ENCODE measurements at places on chromosomes 3 and 15. TPM values are rescaled to one million over a fixed set of nuclear protein-coding genes. Genes with fewer than 3 reads are reported as not detected.

Gene INSYN1
- total RNA-seq: 1.5 TPM

Gene EXD1
- not detected for total RNA-seq

Gene TBC1D21
- not detected for total RNA-seq

Gene SPTSSB
- not detected for total RNA-seq

Gene CLSTN2
- 0.05 TPM for total RNA-seq

Gene FETUB
- 0.25 TPM for total RNA-seq

Gene UTS2B
- total RNA-seq: 0.08 TPM

Gene DHX36
- 53.1 TPM for total RNA-seq

Gene GPR149
- total RNA-seq: not detected

Gene SLC9C1
- not detected for total RNA-seq

Gene GOLGA8G
- total RNA-seq: not detected

Gene ZNF621
- 6.7 TPM for total RNA-seq

Gene ATP8B4
- total RNA-seq: 0.69 TPM

Gene ANKUB1
- 0.06 TPM for total RNA-seq

Gene FOXL2
- 2.5 TPM for total RNA-seq

Gene XYLB
- total RNA-seq: 4.3 TPM

Gene GOLGA8R
- total RNA-seq: 0.12 TPM

Gene SPTBN5
- 0.24 TPM for total RNA-seq

Gene ZMYND10
- 0.93 TPM for total RNA-seq

Gene C15orf62
- 0.07 TPM for total RNA-seq

Gene ZNF385D
- 0.05 TPM for total RNA-seq

Gene NR1I2
- total RNA-seq: not detected

Gene PLA1A
- total RNA-seq: 0.29 TPM

Gene TRIM42
- not detected for total RNA-seq

Gene GUCA1C
- not detected for total RNA-seq

Gene GMPS
- 81.6 TPM for total RNA-seq

Gene FEZF2
- not detected for total RNA-seq

Gene MGA
- 7.7 TPM for total RNA-seq

Gene PRR20G
- 0.19 TPM for total RNA-seq

Gene INKA1
- 2.1 TPM for total RNA-seq

Gene KLHL40
- not detected for total RNA-seq

Gene NANOGP8
- total RNA-seq: not detected

Gene CCR3
- not detected for total RNA-seq

Gene CPN2
- not detected for total RNA-seq

Gene ASB14
- total RNA-seq: not detected

Gene APEH
- total RNA-seq: 70.4 TPM

Gene C3orf20
- total RNA-seq: 0.05 TPM

Gene ALG1L2
- not detected for total RNA-seq

Gene AGTR1
- 0.40 TPM for total RNA-seq

Gene NRG4
- 2.5 TPM for total RNA-seq

Gene MEX3B
- total RNA-seq: 5.2 TPM

Gene CASR
- not detected for total RNA-seq

Gene BFSP2
- not detected for total RNA-seq

Gene DUOX1
- total RNA-seq: not detected

Gene MNS1
- 2.5 TPM for total RNA-seq

Gene CD200R1
- total RNA-seq: 0.14 TPM

Gene AP3B2
- total RNA-seq: 0.94 TPM

Gene SLC22A13
- 0.13 TPM for total RNA-seq

Data from A549 treated with CORT108297 at 1 μM for 4 hours (cell line).